NCI-H2081 (cell line): ENCODE measurements at places on chromosomes 3 and 15.
A peak's percentile ranks its signal among the peaks of the same experiment; 100 is the strongest.

DNA sequence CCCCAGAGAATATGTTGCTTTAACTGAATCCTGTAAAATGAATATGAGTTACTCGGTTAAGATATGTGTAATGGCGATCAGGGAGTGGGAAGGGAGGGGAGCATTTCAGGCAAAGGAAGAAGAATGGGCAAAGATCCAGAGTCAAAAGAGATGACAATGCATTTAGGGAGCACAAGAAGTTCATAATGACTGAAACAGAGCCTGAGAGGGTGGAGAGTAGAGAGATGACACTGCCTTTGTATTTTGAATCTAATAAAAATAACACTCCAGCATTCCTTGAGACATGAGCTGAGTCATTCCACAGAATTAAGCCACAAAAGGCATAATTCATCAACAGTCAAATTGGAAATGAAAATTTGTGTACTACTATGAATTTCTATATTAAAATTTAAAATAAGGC lies 105.3 kb upstream of the PEX5L start:
- DNase-seq: no peak

DNA sequence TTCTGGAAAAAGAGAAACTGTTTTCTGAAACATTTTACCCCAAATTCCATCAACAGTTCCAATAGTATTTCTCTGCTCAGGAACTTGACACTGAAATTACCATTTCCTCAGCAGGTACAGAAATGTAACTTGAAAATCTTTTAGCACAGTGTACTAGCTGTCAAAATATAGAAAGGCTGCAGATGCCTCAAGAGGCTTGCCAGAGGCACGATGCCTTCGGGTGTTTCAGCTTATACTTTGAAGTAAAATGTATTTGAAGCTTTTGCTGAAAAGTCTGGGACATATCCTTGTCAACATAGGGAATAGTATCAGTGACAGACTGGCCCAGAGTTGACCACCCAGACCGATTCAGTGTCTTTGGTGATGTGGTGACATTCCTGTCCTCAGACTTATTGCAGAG lies 154.4 kb upstream of the CHRM5 start:
- DNase-seq: no peak

GRCh38 chr3:146640955-146641867 lies 36.1 kb upstream of the PLSCR5 start:
- peak; percentile 69 for DNase-seq

- DNase-seq: no peak
These were observed 6.6 kb upstream of the TTLL3 start for GRCh38 chr3:9803494-9803893.

DNA sequence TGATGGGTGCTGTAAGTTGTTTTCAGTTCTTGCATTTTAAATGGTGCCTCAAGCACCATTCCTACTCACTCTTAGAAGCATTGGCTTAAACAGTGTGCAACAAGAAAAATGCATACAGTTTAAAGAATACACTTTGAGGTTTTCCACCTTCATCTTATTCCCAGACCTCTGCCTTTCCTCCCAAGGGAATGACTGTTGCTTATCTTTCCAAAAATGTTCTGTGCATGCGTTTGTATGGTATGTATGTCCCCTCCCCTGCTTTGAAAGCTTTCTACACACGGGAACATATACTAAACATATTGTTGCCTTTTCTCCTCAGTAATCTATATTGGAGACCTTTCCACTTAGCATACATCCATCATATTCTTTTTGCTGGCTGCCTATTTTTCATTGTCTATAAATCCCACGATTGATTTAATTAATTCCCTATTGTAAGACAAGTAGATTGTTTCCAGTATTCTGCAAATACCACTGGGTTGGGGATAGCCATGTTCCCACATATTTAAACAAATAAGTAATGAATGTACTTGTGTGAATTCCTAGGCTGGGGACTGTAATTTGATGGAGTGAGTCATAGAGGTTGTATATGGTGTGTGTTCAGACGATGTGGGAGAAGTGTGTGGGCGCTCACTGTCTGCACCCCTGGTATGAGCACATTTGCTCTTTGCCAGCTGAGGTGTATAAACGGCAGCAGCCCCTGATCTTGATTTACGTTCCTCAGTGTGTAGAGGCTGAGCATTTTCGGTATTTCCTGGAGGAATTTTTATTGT lies 5.8 kb downstream of the TRAK1 start:
- DNase-seq: no peak
